ENCODE measurements at places on chromosomes 5 and 9.

DNA sequence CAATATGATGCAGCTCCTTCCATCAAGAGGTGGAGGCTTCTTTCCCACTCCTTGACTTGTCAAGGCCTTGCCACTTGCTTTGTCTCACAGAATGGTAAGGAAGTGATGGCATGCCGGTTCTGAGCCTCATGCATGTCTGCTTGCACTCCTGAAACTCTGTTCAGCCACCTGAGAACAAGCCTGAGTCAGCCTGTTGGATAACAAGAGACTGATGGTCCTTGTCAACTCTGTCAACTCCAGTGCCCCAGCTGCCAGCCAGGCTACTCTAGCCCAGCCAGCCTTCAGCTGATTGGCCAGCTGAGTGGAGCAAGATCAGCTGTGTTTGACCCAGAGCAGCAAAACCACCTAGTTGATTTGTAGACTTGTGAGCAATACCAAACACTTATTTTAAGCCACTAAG, 4.4 kb upstream of the TENT4A start:
- DNase-seq: no peak

- DNase-seq: no peak
Observed at GRCh38 chr5:141298376-141298775, 5.5 kb downstream of the SLC25A2 start.

DNA sequence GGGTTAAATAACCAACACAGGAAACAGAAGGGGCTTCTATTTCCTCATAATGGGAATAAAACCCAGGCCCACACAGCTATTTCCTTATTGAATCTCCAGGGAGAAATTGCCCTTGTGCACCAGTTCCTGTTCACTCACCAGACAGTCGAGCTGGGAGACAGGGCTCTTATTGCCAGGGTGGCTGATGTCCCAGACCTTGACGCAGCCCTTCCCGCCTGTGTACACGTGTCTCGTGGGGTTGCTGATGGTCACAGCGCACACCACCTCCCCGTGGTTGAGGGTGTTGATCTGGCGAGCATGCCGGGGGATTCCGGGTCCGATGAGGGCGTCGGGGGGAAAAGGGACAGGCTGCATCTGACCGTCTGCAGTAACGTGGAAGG, 96.5 kb downstream of the TLE1 start:
- no peak for DNase-seq

GRCh38 chr5:73363911-73364730, 84.5 kb downstream of the FOXD1 start:
- no peak for DNase-seq

GRCh38 chr5:102893942-102894341, 138.8 kb downstream of the PAM start:
- no peak for DNase-seq

- no peak for DNase-seq
Observed at GRCh38 chr5:91443761-91444467, 60.8 kb upstream of the ARRDC3 start.

Measured in NCI-H1694 (cell line).